Stimulated activated naive CD4-positive, alpha-beta T cell (primary cell): ENCODE measurements at places on chromosomes 3 and 15.

DNA sequence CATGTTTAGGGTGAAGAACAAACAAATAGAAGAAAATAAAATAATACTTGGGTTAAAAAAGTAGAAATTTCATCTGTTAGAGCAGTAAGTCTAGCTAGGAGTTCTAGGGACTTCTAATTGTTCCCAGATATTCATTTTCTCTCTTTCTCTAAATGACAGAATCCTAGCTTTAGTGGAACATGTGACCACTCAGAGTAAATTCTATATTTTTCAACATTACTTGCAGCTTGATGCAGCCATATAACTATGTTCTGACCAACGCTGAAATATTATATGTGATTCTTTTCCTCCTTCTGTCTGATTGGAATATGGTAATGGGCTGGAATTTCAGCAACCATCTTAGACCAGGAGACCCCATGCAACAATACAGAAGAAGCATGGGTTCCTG lies 8.1 kb downstream of the PTX3 start:
- no peak for DNase-seq

DNA sequence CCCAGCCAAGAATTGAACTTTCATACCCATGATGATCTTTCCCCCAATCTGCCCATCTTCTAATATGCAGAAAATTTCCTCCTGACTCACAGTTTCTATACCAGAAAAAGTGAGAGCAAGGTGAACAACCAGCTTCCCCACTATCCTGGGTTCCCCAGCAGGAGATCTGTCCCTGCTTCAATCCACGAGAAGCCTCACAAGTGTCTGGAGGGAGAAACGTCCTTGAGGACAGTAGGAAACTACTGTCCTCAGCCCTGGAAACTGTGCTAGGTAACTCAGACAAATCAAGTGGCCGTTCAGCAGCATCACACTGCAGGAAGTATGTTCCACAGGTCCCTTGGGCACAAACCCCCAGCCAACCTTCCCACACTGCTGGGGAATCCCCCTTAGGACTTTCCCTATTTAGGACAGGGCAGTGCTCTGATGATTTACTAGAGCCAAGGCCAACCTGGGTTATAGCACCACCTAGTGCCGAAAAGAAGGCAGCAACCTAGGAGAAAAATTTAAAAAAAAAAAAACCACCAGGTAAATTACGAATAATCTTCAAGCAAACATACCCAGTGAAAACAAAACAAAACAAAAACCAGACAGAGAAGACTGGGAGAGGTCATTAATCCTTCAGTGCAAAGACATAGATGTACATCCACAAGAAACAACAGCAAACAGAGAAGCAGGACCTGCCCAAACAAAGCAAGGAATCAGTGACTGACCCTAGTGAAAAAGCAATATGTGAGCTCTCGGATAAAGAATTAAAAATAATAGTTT lies 36.0 kb downstream of the MORC1 start:
- DNase-seq = no peak

- no peak for DNase-seq
Measured at GRCh38 chr15:92714077-92714476, 58.5 kb upstream of the FAM174B start.

GRCh38 chr3:138872632-138873031 lies 37.9 kb upstream of the PIK3CB start:
- no peak for DNase-seq

- no peak for DNase-seq
Measured at GRCh38 chr15:61063875-61064320, 165.2 kb downstream of the RORA start.

GRCh38 chr15:49415638-49416037 lies 7.4 kb upstream of the FGF7 start:
- no peak for DNase-seq

GRCh38 chr3:3771094-3771493 lies 28.1 kb upstream of the LRRN1 start:
- DNase-seq = no peak

DNA sequence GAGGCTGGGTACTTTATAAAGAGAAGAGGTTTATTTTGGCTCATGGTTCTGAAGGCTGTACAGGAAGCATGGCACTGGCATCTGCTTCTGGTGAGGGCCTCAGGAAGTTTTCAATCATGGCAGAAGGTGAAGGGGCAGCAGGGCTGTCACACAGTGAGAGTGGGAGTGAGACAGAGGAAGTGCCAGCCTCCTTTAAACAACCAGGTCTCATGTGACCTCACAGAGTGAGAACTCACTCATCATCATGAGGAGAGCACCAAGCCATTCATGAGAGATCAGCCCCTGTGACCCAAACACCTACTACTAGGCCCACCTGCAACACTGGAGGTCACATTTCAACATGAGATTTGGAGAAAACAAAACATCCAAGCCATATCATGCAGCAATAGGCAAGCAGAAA lies 9.3 kb upstream of the RFTN1 start:
- DNase-seq = no peak

GRCh38 chr15:65382921-65383320 lies 5.1 kb upstream of the IGDCC3 start:
- DNase-seq = no peak

- DNase-seq = no peak
Measured at GRCh38 chr3:73179601-73180000, 118.1 kb downstream of the EBLN2 start.

DNA sequence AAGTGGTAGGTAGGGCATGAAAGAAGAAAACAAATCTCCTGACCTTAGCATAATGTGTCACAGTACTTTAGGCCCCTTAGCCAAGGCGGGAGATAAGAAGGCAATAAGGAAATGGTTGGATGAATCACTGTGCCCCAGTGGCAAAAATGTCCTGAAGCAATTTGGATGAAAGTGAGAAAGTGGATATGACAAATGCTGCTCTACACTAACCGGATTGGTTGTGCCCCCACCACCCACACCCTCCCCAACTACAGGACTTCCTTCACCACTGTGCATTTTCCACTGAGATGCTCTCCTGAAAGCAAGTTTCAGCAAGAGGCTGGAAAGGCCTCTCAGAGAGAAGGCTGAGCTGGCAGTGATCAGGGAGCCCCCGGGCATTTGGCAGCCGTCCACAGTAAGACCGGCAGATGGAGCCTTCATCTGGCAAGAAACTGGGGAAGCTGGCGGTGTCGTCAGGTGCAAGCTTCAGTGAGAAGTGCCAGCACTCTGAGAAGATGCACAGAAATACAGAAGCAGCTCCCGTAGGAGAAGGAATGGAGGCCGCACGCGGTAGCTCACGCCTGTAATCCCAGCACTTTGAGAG lies 63.8 kb downstream of the ATP1B3 start:
- DNase-seq = no peak

GRCh38 chr3:10614168-10614567 lies 108.8 kb upstream of the ATP2B2 start:
- no peak for DNase-seq

GRCh38 chr3:123129532-123129931 lies 62.7 kb downstream of the PDIA5 start:
- no peak for DNase-seq

DNA sequence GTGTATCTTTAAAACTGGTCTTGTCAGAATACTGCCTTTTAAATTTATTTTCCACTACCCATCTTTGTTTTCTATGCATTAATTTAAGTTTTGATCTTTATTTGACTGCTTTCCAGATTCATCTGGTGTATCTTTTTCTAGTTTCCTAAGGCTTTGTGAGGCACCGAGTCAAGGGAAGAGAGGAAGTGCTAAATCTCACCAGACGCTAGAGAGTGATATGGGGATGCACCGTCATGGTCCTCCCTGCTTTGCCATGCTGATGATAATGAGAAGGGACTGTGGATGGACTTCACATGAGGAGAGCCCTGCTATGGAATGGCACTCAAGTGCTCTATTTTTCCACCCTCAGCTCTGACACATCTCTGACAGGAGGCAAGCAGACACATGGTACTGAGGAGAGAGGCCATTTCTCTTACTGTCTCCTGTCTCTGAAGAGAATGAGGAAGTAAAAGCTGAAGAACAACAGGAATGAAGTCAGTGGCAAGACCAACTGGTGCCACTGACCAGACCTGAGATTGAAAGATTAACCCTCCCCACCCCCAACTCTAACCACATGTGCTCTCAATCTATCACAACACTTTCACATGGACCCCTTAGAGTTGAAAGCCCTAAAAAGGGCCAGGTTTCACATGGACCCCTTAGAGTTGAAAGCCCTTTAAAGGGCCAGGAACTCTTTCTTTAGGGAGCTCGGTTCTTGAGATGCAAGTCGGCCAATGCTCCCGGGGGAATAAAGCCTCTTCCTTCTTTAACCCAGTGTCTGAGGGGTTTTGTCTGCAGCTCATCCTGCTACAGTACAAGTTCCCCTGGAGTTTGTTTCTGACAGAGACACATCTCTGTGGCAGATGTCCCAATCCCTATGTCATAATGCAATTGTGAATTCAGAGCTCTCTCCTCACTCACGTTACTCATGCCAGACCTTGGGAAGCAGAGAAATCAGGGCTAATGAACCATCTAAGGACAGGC lies at the start of gene IQCF2:
IQCF2 (plus strand) TSS at position 913 of the 963 bp plus-strand sequence. CDS start 52 bp downstream, outside the sequence.
- no peak for DNase-seq

DNA sequence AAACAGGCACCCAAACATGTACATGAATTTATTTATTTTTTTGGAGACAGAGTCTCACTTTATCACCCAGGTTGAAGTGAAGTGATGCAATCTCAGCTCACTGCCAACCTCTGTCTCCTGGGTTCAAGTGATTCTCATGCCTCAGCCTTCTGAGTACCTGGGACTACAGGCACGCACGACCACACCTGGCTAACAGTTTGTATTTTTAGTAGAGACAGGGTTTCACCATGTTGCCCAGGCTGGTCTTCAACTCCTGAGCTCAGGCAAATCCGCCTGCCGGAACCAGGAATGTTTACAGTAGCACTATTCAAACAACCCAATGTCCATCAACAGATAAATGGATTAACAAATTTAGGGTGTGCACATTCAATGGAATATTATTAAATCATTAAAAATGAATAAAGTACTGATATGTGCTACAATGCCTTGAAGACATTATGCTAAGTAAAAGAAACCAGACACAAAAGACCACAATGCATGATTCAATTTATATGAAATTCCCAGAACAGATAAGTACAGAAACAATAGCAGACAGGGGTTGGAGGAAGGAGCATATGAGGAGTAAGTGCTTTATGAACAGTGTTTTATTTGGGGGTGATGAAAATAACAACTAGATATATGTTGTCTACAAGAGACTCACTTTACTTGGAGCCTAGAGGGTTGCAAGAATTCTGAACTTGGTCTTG lies 1.3 kb downstream of the LEO1 start:
- no peak for DNase-seq

DNA sequence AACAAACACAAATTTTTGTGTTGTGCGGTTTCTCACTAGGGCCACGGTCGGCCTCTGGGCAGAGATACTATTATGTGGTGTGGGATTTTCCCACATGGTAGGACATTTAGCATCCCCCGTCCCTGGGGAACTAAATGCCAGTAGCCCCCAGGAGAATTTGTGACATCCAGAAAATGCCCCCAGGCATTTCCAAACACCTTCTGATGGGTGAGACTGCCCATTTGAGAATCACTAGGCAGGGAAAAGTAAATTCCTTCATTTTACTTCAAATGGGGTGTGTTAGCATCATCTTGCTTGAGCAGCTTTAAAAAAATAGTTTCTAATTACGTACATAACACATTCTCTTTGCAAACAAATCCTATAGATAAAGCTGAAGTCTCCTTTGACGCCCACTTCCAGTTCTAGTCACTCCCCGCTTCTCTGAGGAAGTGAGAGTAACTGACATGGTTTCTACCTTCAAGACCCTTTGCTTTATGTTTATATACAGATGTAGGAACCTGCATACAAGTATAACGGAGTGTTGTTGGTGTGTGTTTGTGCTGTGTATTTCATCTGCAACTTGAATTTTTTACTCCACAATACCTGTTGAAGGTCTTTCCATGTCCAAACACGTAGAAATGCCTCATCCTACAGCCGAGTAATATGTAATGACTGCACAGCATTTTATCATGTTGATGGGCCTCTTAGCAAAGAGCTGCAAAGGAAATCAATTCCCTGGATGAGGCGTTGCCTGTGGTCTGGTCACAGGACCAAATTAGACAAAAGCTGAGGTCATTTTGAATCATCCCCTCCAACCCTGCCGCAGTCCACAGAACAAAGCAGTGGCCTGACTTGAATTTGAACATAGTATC lies 31.4 kb upstream of the ZBTB38 start:
- no peak for DNase-seq

GRCh38 chr3:77468626-77469020 lies 428.7 kb downstream of the ROBO2 start:
- DNase-seq = no peak

DNA sequence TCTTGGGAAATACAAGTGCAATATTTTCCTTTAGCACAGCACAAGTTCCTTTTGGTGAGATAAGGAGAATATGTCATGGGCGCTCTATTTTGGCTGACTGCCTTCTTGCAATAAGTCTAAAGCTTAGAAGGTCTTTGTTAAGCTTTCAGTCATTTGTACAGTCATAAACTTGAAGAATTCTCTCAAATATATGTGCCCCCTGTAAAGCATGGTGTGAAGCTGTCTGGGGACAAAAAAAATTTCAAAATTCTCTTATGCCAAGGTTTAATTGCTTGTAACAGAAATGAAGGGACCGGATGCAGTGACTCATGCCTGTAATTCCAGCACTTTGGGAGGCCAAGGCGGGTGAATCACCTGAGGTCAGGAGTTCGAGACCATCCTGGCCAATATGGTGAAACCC lies 21.7 kb upstream of the ARID3B start:
- no peak for DNase-seq

DNA sequence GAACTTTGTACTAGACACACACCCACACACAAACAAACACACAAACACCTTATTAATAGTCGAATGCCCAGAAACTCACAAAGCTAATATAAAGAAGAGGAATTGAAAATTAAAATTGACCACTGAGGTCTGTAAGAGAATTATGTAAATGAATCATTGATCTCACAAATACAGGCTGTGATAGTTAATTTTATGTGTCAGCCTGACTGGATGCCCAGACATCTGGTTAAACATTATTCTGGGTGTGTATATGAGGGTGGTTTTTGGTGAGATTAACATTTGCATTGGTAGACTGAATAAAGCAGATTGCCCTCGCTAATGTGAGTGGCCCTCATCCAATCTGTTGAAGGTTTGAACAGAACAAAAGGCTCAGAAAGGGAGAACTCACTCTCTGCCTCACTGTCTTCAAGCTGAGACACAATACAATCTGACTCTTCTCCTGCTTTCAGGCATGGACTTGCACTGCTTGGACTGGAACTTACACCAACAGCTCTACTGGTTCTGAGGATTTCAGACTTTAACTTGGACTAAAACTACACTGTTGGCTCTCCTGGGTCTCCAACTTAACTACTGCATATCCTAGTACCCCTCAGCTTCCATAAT lies 199.4 kb upstream of the TTC14 start:
- no peak for DNase-seq

GRCh38 chr15:31333820-31334219 lies 7.2 kb downstream of the KLF13 start:
- DNase-seq = no peak

- no peak for DNase-seq
Measured at GRCh38 chr15:59437817-59438624, at the start of gene FAM81A. Gene FAM81A, plus strand, starts transcription at chr15:59438186. Its CDS starts 20,441 bp downstream, at chr15:59458627.
